NCI-H345 (cell line): ENCODE measurements at places on chromosomes 7 and 10.

GRCh38 chr7:151181011-151181431 lies 6.0 kb downstream of the ASB10 start:
- no peak for DNase-seq

DNA sequence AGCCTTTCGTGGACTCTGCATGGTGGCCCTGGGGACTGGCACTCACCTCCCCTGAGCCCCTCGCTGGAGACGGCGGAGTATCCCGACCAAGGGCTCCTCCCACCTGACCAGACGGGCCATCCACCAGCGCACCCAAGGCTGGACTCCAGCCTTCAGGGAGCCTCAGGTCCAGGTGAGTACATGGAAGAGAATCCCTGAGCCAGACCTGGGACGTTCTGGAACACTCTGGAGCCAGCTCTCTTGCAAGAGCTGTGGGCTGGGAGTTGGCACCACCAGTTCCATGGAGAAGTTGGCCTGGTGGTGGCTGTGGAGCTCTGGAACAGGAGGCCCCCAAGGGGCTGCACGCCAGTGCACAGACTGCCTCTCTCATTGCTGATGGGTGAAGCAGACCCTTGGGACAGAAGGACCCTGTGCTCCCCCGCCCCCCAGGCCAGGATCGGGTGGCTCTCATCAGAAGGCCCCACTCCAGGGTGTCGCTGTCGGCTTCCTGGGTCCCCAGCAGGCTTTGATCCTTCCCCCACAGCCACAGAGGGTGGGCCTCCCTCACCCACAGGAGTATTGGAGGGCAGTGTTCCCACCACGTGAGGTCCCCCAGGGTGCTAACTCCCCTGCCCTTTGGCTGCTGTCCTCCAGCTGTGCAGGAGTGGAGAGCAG lies 189.9 kb downstream of the EBF3 start:
- DNase-seq, result no peak

GRCh38 chr10:12501324-12501723 lies 152.0 kb downstream of the CAMK1D start:
- DNase-seq, result peak; percentile 37

GRCh38 chr7:43591558-43592180 lies 8.8 kb downstream of the STK17A start:
- DNase-seq, result no peak

DNA sequence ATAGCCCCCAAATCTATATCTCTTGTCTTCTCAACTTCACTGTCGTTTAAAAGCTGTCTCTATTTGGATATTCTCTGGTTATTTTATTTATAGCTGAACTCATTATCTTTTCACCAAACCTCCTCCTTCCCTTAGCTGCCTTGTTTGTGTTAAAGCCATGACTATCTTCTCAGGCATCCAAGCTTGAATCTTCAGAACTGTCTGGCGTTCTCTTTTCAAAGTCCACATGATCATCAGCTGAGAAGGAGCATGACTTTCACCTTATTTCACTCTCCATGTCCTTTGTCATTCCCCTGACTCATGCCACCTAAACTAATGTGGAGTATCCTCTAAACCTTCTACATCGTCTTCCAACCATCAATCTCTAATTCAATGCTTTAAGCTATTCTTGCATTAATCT lies 5.7 kb upstream of the GLCCI1 start:
- DNase-seq, result no peak

DNA sequence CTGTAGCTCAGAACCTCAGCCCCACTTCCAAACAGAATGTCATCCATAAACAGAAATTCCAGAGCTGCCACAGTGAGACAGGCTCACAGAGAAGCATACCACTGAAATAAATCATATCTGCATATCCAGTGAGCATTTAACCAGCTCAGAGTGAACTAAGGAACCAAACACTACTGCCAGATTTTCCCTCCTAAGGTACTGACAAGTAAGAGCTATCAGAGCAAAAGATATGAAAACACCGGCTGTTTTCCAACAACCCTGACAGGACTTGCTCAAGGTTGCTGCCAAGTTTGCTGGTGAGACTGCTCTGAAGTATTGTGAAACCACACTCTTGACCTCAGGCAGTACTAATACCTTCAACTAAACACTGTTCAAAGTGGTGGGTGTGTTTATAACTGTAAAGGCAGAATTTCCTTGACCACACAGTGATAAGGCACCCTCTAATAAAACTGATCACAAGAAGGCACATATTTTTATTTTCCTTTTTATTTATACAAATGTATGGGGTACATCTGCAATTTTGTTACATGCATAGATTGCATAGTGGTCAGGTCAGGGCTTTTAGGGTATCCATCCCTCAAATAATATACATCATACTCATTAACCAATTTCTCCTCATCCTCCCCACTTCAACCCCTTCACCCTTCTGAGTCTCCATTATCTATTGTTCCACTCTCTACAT lies 18.3 kb downstream of the SGMS1 start:
- no peak for DNase-seq

- DNase-seq, result no peak
These were observed 3.4 kb downstream of the NSUN6 start for GRCh38 chr10:18647945-18648344.

DNA sequence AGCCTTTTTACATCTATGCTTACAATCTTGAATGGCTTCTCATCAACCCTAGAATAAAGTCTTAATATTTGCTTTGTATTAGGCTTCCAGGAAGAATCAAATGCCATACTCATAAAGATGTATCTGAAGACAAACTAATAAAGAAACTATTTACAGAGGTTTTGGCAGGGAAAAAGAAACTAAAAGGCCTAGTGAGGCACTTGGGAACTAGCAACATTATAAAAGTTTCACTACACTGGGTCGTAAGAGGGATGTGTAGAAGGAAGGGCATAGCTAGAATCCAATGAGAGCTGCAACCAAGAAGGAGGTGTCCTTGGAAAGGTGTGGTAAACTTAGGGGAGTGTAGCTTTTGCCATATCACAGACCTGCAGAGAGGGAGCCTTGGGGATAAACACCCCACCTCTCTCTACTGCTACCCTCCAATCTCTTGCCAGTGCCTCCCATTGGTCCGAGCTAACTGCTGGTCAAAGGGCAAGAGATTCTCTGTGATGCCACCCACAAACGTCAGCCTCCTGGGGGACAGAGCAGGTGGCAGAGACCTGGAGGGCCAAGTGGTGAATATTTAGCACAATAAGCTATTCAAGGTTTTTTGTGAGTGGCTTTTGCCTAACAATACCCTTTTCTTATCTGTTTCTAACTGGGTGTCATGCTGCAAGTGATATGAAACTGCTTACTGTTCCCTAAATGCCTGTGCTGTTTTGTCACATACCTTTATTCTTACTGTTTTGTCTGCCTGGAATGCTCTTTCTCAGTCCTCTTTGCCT lies 60.7 kb downstream of the CPED1 start:
- DNase-seq, result no peak

GRCh38 chr7:91866599-91867148 lies 13.8 kb downstream of the MTERF1 start:
- DNase-seq, result no peak

- no peak for DNase-seq
These were observed 78.6 kb upstream of the GLI3 start for GRCh38 chr7:42315631-42316030.

- no peak for DNase-seq
These were observed 286.4 kb downstream of the C7orf25 start for GRCh38 chr7:42625421-42625820.

DNA sequence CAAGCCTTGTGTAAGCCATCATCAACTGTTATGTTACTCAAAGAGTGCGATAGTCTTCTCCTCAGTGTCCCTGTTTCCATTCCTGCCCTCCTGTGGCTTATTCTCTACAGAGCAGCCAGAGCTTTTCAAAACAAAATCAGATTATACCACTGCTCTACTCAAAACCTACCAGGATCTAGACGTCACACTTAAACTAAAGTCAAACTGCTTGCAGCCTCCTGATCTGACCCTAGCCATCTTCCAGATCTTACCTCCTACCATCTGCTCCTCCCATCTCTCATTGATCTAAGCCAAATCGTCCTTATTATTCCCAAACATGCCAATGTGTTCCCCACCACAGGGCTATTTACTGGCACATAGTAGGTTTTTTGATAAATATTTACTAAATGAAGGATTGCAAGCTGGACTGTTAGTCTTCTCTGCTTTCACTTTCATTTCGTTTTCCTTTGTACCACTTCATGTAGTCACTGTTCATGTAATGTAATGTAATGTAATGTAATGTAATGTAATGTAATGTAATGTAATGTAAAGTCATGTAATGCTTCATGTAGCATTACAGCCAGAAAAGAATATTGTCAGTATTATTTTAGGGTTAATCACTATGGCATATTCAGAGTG lies 116.1 kb downstream of the GPR37 start:
- DNase-seq, result no peak

DNA sequence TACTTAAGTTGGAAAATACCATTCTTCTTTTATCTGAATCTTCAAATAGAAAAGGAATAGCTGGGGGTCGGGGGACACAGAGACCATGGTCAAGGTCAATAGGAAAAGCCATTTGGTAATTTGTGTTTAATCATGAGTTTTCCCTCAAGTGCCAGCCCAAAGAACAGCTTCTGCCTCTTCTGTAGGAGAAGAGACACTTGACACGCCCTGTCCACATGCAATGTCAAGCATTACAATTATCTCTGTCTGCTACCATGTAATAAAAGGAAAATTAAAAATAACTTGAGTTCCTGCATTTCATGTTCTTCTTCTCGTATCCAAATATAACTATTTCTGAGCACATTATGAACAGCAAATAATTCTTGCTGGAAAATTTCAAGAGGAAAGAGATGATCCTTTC lies 241.7 kb downstream of the IPMK start:
- DNase-seq, result peak; percentile 11

- peak; percentile 18 for DNase-seq
These were observed 8.4 kb upstream of the TEX36 start for GRCh38 chr10:125691160-125691981.

- no peak for DNase-seq
These were observed 300.6 kb downstream of the ZEB1 start for GRCh38 chr10:31619531-31620061.

- no peak for DNase-seq
These were observed 44.1 kb upstream of the ATP6V0A4 start for GRCh38 chr7:138842111-138842510.

- DNase-seq, result no peak
These were observed 2.9 kb upstream of the TMEM72 start for GRCh38 chr10:44908066-44908749.

DNA sequence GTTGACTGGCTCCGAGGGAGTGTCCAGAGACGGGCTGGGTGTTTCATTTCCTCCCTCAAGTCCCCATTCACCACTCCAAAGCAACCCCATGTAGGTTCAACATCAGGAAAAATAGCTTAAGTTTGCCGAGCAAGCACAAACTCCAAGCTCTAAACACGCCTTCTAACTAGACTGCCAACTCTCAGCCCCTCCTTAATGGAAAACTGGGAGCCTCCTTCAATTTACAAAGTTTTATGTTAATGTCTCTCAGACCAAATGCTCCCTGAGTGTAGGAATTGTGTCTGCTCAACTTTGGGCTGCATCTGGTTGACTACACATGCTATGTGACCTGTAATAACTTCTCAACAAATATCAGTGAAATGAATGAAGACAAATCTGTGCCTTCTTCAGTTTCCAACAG lies 87.5 kb downstream of the FAM204A start:
- no peak for DNase-seq

GRCh38 chr10:80443531-80443974 lies 10.6 kb upstream of the TSPAN14 start:
- DNase-seq, result no peak

GRCh38 chr7:121344093-121344492 lies 15.3 kb downstream of the WNT16 start:
- no peak for DNase-seq

DNA sequence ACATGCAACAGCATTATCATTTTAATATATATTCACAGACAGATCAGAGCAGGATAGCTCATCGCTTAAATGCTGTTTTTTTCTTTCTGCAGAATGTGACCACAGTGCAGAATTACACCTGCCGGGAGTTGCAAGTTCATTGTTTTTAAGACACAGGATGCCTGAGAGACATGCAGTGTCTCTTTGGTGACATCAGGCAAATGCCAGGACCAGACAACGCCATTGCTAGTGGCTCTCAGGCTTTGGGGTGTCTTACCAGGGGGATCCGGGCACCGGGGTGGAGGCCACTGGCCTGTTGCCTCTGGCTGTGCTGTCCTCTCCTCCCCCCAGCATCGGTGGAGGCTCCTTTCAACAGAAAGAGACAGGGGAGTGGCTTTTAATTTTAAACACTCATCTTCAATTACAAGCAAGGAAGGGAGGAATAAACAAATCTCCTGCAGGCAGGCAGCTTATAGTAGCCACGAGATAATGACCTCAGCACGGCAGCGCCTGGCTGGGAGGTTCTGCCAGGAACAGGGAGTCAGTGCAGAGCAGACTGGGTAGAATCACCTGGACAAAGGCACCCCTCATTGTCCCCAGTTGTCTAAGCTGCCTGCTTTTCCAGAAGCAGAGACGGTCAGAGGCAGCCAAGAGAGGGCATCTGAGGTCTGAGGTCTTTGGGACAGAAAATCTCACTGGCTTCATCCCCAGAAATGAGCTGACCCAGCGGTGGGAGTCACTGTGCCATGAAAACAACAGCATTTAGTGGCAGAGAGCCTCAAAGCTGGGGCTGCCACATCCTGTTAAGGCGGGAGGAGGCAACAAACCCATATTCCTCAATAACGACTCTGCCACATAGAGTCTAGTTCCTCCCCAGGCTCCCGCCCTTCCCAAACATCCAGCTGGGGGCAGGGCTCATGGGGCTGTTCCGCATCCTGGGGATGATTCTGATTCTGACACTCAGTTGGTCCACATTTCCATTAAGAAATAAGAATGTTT lies 148.4 kb downstream of the TCERG1L start:
- peak; percentile 36 for DNase-seq

DNA sequence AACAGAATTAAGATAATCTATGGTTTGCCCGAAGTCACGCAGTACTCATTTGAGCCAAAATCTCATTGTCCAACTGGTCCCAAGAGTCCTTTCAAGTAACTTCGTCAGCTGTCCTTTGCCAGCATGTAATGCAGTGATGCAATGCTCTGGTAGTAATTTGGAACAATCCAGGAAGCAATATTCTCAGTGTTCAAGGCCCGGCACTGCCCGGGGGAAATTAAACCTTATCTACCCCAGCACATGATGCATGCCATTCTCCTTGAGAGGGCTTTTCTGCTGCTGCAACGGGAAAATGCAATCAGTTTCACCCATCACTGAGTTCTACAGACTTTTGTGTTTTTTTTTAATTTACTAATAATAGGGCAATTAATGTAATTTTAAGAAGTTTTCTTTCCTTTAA lies 77.6 kb upstream of the NME8 start:
- no peak for DNase-seq

GRCh38 chr7:47940088-47941013 lies 7.9 kb downstream of the PKD1L1 start:
- no peak for DNase-seq

DNA sequence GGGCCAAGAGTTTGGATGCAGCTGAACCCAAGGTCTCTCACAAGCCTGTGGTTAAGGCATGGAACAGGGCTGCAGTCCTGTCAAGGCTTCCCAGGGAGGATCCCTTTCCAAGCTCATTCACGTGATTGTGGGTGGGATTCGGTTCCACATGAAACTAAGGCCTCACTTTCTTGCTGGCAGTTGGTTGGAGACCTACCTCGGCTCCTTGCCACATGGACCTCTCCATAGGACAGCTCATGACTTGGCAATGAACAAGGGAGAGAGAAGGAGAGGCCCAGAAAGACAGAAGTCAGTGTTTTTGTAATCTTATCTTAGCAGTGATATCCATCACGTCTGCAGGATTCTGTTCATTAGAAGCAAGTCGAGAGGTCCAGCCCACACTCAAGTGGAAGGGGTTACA lies 583.8 kb downstream of the LRMDA start:
- no peak for DNase-seq
